ENCODE measurements at places on chromosomes 2 and 18. TPM values are rescaled to one million over a fixed set of nuclear protein-coding genes. Genes with fewer than 3 reads are reported as not detected.

The CFC1 gene
- total RNA-seq: not detected

The REG1B gene
- total RNA-seq: not detected

The REG3G gene
- total RNA-seq: not detected

The SLC14A1 gene
- 3.1 TPM for total RNA-seq

The SPOPL gene
- 17.4 TPM for total RNA-seq

The FEV gene
- not detected for total RNA-seq

The ABCG5 gene
- not detected for total RNA-seq

The REG3A gene
- not detected for total RNA-seq

The SLC8A1 gene
- total RNA-seq: 0.75 TPM

The PROKR1 gene
- total RNA-seq: not detected

The ATP8B1 gene
- total RNA-seq: 0.25 TPM

The ARHGAP15 gene
- 141 TPM for total RNA-seq

The GPR17 gene
- total RNA-seq: not detected

Data from activated naive CD8-positive, alpha-beta T cell treated with anti-CD3 and anti-CD28 coated beads, Interleukin-2, amount 10 ng/mL, durations not matched to agents 7 days and 5 days (primary cell).